Right ventricle myocardium superior (tissue), 1 donor: ENCODE measurements at places on chromosomes 2 and 18. TPM values are rescaled to one million over a fixed set of nuclear protein-coding genes. Genes with fewer than 3 reads are reported as not detected.

Gene NCKAP5
- total RNA-seq = 7.9 TPM

DNA sequence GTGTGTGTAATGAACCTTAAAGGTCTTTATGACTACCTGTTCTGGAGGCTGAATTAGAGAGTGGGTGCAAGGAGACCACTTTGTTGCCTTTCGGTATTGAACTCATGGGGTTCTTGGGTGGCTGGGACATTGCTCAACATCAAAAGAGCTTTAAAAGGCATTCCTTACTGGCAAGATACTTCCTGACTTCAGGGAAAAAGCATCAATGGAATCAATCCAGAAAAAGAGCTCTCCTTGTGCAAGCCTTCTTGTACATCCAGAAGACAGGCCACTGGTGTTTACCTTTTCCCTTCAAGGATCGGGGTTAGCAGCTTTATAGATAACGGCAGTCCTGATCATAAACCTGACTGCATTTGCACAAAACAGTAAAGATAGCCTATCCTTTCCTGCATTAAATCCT is 9.5 kb downstream of the PNO1 start:
- no peak for DNase-seq

Gene CCDC74B
- total RNA-seq = 0.38 TPM

GRCh38 chr2:145807968-145808367 is 1288.0 kb upstream of the ZEB2 start:
- no peak for DNase-seq

- DNase-seq = no peak
These were observed 31.1 kb upstream of the STK39 start for GRCh38 chr2:168278424-168278888.

GRCh38 chr18:30302181-30302580 is 740.4 kb downstream of the DSC3 start:
- DNase-seq = no peak

Gene CAPN14
- total RNA-seq = 0.32 TPM

- DNase-seq = no peak
These were observed 118.2 kb upstream of the NOL4 start for GRCh38 chr18:34342960-34343359.
